NCI-H345 (cell line): ENCODE measurements at places on chromosomes 3 and 15.

DNA sequence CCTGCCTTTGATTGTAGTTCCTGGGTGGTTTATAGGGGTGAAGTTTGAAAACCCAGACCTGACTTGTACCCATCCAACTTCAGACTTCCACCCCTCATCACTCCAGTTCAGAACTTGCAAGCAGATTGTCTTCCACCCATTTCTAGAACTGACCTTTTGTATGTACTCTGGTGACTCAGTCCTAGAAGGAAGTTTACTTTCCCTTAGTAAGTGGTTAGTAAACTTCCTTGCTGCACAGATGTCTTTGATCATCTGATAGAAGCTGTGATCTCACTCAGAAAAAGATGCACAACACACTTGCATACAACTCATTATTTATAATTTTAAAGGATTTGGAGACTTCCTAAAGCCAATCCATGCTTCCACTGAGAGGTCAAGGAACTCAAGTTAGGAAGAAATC lies 368.0 kb downstream of the MFSD1 start:
- no peak for DNase-seq

GRCh38 chr15:82540055-82540983 lies at the start of gene RPS17:
Gene RPS17, minus strand, starts transcription at chr15:82540457. Its CDS starts 29 bp downstream, at chr15:82540428.
- DNase-seq = no peak

DNA sequence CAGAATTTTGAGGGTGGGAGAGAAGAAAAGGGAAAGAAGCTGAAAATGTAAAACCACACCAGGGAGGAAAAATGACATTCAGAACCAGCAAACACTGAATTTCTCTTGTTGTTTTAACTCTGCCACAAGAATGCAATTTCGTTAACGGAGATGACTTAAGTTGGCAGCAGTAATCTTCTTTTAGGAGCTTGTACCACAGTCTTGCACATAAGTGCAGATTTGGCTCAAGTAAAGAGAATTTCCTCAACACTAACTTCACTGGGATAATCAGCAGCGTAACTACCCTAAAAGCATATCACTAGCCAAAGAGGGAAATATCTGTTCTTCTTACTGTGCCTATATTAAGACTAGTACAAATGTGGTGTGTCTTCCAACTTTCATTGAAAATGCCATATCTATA lies 15.5 kb downstream of the GREM1 start:
- no peak for DNase-seq

DNA sequence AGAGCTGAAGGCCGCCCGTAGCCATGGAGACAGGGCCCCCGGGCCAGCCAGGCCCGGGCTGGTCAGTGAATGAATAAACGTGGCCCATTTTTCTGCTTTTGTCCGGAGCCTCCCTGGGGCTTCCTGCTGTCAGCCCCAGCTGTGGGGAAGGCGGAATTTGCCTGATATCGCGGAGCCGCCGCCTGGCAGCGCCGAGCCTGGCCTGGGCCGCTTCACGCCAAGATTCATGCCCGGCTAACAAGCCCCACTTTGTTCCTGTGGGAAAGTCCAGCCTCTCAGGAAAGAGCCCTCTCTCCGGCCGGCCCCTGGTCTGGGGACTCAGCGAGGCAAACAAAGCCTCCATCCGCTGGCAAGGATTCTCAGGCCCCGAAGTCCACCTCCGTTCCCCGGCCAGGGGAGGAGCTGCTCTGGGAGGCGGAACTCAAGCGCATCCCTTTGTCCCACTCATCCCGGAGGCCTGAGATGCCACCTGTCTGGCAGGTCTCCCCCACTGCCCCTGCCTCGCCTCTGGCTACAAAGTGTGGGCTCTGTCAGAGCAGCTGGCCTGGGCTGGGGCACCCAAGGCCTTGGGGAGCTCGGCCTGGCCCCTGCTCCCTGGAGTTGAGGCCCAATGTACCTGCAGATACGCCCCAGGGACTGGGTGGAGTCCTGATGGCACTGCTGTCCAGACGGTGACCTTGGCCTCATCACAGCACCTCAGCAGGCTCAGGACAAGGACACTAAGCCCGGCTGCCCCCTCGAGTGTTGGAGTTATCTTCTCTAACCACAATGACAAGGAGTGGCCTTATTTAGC lies 51.6 kb upstream of the SLC6A11 start:
- no peak for DNase-seq

DNA sequence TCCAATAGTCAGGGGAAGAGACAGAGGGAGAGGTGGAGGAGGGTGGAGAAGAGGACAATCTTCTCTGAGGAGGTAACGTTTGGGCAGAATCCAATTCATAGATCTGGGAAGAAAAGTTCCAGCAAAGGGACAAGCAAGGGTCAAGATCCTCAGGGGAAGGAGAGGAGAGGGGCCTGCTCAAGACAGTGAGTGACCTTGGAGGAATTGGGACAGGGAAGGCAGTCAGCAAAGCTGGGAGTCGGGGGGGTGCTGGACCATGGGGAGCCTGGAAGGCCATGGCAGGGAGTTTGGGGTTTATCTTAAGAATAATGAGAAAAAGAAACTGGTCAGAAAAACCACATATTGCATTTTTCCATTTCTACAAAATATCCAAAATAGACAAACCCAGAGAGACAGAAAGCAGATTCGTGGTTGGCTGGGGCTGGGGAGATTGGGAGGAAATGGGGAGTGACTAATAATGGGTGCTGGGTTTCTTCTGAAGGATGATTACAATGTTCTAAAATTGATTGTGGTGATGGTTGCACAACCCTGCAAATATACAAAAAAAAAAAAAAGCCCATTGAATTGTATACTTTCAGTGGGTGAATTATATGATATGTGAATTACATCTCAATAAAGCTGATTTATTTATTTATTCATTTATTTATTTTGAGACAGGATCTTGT lies 19.6 kb upstream of the SRP14 start:
- no peak for DNase-seq

DNA sequence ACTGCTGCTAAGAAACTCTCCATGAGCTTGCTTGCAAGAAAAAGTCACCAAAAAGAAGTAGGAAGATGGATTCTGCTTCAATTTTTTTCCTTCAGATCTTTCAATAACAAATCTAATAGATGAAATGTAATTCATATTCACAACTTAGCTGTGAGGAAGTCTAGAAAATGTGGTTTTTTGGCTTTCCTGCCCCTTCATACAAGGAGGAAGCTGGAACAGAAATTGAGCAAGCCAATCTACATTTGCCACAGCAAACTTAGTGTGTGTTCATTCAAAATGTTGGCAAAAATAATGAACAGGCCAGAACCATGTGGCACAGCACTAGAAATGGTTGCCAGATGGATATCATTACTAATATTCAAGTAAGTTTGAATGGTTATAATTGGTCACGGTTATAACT lies 93.2 kb upstream of the NEDD4 start:
- no peak for DNase-seq

GRCh38 chr3:11136830-11137626 lies 17.3 kb upstream of the HRH1 start:
- DNase-seq = no peak
